ENCODE measurements at places on chromosomes 1 and 21. TPM values are rescaled to one million over a fixed set of nuclear protein-coding genes. Genes with fewer than 3 reads are reported as not detected.

PLPP3 gene
- 14.7 TPM for total RNA-seq

OR2L13 gene
- not detected for total RNA-seq

ETV3L gene
- not detected for total RNA-seq

RGSL1 gene
- not detected for total RNA-seq

G0S2 gene
- 2.3 TPM for total RNA-seq

CCDC17 gene
- total RNA-seq = 2.5 TPM

HSF2BP gene
- 0.92 TPM for total RNA-seq

PODN gene
- 2.6 TPM for total RNA-seq

EDN2 gene
- 4.7 TPM for total RNA-seq

TMEM200B gene
- 1.4 TPM for total RNA-seq

FAM72A gene
- 4.2 TPM for total RNA-seq

UQCRHL gene
- 1.6 TPM for total RNA-seq

C1orf167 gene
- total RNA-seq = 0.84 TPM

CAPN8 gene
- total RNA-seq = 1.2 TPM

KCNJ9 gene
- not detected for total RNA-seq

FAM72B gene
- total RNA-seq = 2.1 TPM

CRYAA gene
- total RNA-seq = not detected

FAAH gene
- total RNA-seq = 8.7 TPM

OR2T29 gene
- not detected for total RNA-seq

CELA2A gene
- total RNA-seq = 0.36 TPM

IVL gene
- 145 TPM for total RNA-seq

TCHHL1 gene
- not detected for total RNA-seq
